ENCODE measurements at places on chromosomes 16 and 17.

- no peak for DNase-seq
These were observed 202.0 kb upstream of the CPHXL start for GRCh38 chr16:75928295-75928694.

- no peak for DNase-seq
These were observed 46.1 kb upstream of the NLRP1 start for GRCh38 chr17:5630434-5630833.

DNA sequence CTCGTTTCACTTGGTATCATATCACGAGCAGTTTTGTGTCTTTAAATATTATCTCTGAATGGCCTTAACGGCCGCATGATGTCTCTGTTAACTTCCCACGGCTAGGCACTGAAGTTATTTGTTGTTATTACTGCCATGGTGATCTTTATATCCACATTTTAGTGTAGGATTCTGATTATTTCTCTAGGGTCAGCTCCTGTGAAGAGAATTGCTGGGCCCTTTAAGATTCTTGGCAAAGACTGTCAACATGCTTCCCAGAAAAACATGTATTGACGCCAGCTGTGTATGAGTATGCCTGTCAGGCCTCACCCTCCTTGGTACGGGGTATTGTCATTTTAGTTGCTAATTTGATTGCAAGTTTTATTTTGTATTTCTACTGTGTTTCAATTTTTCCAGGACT, 263.5 kb downstream of the SNX29 start:
- DNase-seq: no peak

GRCh38 chr17:63946440-63947363, 14.6 kb upstream of the CD79B start:
- DNase-seq: peak; percentile 74

GRCh38 chr17:49687878-49688491, 10.1 kb upstream of the SPOP start:
- peak; percentile 53 for DNase-seq

DNA sequence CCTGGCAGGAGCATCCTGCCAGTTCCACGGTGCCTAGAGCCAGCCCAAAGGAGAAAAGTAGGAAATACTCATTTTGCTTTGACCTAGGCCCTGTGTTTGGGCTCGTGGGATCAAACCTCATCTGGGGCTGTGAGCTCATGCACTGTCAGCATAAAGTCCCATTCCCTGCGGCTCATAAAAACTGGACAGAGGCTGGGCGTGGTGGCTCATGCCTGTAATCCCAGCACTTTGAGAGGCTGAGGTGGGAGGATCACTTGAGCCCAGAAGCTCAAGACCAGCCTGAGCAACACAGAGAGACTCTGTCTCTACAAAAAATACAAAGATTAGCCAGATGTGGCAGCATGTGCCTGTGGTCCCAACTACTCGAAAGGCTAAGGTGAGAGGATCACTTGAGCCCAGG, 17.9 kb downstream of the ATP6V0D1 start:
- no peak for DNase-seq

DNA sequence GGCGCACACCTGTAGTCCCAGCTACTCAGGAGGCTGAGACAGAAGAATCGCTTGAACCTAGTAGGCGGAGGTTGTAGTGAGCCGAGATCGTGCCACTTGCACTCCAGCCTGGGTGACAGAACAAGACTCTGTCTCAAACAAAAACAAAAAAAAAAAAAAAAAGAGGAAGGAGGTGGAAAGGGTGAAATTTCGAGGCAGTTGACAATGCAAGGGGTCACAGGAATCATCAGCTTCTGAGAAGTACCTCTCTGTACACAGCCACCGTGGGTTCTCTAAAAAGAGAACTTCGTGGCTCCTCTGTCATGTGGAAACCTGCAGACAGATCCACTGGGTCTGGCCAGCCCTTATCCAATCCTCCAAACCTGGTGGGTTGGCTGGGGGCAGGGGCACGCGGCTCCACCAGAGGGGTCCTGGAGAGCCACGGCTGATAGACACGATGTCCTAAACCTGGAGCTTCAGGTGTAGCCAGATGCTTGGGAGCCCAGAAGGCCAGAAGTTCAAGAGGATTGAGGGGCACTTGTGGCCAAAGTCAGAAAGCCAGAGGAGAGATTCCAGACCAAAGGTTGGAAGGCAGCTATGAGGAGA, 540 bp upstream of the CD300LF start:
- DNase-seq: no peak

DNA sequence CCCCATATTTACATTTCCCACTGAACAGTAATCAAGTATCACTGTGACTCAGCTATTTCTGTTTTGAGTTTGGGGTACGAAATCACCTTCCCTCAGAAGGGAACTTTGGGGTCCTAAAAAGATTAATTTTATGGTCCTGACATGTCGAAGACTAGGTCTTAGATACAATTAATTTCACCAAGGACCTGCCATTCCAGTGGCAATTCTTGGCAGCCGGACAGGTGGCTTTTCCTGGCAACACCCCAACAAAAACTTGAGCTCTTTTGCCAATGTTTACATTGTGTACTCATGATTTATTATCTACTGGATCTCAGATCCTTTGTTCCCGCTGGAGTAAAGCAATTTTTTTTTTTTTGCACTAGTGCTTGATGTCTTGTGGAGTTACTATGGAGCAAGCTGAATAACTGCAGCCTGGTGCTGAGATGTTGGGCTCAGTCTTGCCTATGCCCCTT, 14.4 kb downstream of the SLFN5 start:
- no peak for DNase-seq

DNA sequence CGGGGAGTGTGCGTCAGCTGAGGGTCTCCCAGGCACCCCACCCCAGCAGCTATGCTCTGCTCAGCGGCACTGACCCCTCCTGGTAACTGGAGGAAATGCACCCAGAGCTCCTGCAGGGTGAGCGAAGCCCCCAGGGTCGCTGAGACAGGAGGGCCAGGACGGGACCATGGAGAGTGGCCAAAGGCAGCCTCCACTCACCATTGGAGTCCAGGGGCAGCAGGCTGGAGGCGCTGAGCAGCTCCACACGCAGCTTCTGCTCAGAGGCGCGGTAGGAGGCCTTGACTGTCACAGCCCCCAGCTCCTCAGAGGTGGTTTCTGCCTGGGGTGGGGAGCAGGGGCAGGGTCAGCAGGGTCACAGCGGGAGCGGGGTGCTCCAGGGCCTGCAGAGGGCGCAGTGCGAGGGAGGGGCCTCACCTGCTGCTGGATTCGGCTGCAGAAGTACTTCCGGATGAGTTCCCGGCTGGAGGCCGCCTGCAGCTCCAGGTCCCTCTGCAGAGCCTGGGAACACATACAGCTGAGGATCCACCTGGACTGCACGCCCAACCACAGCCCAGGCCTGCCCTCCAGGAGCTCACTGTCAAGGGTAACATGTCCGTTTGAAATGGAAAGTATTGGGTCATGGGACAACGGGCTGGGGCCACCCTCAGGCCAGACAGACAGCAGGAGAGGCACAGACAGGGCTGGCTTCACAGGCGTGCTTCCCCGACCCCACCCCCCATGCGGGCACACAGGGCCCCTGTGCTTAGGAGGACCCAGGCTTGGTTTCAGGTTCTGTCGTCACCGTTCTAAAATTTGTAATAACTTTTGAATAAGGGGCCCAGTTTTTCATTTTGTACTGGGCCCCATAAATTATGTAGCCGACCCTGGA, 13.8 kb downstream of the UNC13D start:
- DNase-seq: peak; percentile 34

DNA sequence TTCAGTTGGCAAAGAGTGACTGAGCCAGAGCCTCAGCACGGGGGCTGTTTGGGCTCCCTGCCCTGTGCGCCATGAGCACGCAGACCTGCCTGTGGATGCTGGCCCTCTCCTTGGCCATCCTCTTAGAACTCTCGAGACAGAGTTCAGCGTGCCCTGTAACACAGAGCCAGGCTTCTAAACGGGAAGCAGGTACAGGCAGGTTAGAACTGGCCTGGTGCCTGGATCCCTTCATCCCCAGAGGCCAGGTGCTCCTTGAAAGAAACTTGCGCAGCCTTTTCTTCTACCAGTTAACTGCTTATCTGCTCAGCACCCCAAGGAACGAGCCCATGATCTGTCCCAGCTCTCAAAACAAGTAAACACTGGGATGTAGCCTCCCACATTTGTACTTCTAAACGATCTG, 6.9 kb downstream of the CCNF start:
- DNase-seq: no peak

DNA sequence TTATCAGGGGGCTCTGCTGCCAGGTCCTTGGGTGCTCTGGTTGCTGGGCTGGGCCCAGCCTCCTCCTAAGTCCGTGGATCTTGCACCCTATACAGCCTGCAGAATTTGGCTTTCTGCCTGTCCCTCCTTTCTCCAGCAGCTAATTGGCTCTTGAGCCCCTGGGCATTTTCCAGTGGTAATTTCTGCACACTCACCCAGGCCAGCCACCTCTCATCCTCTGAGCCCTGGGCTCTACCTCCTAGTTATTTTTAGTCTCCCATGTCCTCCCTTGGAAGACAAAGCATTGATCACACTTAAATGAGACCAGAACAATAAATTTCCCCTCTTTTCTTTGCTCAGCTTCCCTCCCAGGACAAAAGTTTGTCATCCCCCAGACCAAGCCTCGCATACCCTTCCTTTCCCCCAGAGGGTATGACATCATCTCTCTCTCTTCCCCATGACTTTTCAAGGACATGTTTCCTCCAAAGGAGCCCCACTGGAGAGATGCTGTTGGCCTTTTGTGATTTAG, 38.1 kb downstream of the C17orf75 start:
- no peak for DNase-seq

GRCh38 chr16:10078541-10078949, 103.7 kb downstream of the GRIN2A start:
- DNase-seq: no peak

GRCh38 chr16:13379266-13379665, 477.9 kb downstream of the SHISA9 start:
- DNase-seq: no peak

DNA sequence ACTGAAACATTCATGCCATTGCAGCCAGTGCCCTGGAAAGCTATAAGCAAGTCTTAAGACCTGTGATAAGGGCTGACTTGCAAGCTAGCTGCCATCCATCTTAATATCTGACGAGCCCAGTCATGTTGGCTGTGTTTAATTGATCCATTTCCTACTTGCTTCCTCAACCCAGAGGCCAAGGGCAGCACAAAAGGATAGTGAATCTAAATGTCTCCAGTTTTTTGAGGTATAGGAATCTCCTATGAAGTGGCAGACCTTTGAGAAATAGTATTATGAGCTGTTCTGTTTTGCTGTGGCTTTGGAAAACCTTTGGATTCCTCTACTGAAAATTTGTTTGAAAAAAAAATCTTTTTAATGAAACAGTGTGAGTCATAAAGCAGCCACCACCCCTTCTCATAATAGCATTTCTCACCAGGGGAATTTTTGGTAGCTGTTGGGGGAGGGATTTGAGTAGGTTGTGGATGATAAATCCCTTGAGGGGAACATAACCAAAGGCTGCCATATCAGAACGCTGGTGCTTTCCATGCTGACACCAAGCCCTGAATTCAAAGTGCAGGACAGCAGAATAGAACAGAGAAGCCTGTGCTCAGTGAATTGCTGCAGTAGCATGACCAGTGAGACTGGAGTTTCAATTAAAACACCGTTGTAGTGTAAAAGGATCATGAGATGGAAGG, 12.9 kb downstream of the ZNRF1 start:
- peak; percentile 86 for DNase-seq

- DNase-seq: no peak
These were observed 41.1 kb downstream of the ZNF750 start for GRCh38 chr17:82798752-82799151.

GRCh38 chr16:66578651-66579531, at the start of gene CMTM2:
Gene CMTM2 (plus strand): TSS chr16:66579463. CDS start chr16:66579608, 145 bp downstream.
- no peak for DNase-seq

- no peak for DNase-seq
These were observed 2.7 kb downstream of the LDAF1 start for GRCh38 chr16:21161211-21161610.

- DNase-seq: no peak
These were observed 57.0 kb downstream of the RAI1 start for GRCh38 chr17:17737961-17738894.

DNA sequence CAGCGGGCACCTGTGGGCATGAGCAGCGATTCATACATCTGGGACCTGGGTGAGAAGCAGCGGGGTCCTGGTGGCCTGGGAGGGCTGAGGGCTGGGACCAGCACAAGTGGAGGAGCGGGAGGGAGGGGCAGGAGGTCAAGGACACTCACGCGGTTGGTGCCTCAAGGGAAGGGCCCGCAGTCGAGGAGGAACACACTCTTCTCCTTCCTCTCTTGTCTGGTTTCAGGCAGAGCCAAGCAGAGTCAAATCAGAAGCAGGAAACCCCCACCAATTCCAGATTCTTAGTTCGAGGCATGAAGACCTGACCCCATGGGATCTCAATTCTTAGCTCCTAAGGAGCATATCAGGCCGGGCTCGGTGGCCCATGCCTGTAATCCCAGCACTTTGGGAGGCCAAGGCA, 15.7 kb downstream of the DNAI2 start:
- DNase-seq: no peak

- no peak for DNase-seq
These were observed 19.0 kb upstream of the MYO15B start for GRCh38 chr17:75568412-75569255.

- no peak for DNase-seq
These were observed 87.5 kb downstream of the SOCS1 start for GRCh38 chr16:11168386-11169051.

DNA sequence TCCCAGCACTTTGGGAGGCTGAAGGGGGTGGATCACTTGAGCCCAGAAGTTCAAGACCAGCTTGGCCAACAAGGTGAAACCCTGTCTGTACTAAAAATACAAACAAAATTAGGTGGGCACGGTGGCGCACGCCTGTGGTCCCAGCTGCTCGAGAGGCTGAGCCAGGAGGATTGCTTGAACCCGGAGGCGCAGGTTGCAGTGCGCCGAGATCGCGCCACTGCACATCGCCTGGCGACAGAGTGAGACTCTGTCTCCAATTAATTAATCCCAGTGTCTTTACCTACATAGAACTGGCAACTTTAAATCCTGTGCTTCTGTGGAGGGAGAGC, 1.5 kb upstream of the ELOB start:
- DNase-seq: no peak

GRCh38 chr17:43790311-43790940, 10.2 kb downstream of the CFAP97D1 start:
- no peak for DNase-seq

- no peak for DNase-seq
These were observed 210.6 kb upstream of the KCNJ16 start for GRCh38 chr17:69864462-69864861.

DNA sequence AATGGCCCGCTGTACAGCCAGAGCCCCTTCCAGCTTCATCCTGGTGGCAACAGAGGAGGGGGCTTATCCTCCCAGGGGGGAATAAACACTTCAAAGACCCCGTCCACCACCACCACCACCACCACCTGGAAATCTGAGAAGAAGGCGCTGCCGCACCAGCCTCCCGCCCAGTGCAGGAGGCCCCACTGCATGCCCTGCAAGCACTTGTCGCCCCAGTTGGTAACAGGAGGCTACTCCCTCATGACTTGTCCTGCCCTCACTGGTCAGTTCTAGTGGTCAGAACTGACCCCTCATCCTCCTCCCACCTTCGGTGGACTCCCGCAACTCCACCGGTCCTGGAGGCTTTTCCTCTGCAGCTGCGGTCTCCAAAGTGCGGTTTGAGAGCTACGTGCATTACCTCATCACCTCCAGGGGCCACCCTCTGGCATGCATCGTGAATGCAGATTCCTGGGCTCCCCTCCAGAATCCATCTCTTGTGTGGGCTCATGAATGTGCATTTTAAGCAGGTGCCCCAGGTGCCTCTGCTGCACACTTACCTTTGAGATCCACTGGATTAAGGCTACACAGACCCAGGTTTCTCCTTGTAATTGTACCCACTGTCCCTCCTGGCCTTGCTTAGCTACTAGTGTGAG, 71.8 kb downstream of the SRCIN1 start:
- DNase-seq: no peak

- no peak for DNase-seq
These were observed 204.1 kb upstream of the SALL1 start for GRCh38 chr16:51355195-51355594.

- DNase-seq: no peak
These were observed 15.0 kb downstream of the CPNE2 start for GRCh38 chr16:57107321-57107922.

GRCh38 chr17:7293816-7294613, 424 bp downstream of the YBX2 start:
- no peak for DNase-seq
